Thoracic aorta (tissue), 2 donors: ENCODE measurements at places on chromosomes 2 and 18.

DNA sequence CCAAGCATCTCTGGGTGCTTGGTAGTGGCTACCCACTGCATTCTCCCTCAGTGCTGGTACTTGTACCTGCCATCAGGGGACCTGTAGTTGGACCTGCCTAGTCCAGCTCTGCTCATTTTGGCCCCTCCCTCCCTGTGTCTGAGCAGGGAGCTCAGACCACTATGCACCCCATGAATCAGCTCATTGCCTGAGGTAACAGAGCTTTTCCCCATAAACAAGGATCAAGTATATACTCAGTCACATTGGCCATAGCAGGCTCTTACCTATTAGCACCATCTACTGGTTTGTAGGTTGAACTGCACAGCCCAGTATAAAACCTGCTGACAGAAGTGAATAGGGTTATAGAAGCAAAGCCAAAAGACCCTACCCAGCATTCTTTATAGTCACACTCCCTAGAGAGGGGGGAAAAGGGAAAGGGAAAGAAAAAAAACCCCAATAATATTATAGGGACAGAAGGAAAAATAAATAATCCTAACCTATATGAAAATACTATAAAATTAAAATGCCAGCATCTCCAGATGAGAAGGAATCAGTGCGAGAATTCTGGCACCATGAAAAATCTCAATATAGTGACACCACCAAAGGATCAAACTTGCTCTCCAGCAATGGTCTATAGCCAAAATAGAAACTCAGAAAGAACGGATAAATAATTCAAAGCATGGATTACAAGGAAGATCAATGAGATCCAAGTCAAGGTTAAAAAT, 6.9 kb upstream of the FLACC1 start:
- DNase-seq = no peak

GRCh38 chr2:168849610-168850009, 40.6 kb downstream of the SPC25 start:
- no peak for DNase-seq

DNA sequence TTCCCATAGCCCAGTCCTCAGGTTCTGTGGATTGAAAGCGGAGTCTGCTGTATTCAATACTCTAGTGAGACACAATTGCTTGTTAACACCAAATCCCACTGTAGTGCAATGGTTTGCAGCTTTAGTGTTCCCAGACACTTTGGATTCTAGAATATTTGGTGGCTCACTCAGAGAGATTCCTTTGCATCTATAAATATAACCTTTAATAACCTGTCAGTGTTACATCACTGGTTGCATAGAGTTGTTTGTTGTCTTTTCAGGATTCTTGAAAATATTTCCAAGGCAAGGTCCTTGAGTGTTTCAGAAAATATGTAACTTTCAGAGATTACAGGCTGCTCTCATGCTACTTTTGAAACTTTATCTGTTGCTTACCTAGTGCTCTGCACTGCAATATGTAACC, 157.5 kb downstream of the ZEB2 start:
- no peak for DNase-seq

DNA sequence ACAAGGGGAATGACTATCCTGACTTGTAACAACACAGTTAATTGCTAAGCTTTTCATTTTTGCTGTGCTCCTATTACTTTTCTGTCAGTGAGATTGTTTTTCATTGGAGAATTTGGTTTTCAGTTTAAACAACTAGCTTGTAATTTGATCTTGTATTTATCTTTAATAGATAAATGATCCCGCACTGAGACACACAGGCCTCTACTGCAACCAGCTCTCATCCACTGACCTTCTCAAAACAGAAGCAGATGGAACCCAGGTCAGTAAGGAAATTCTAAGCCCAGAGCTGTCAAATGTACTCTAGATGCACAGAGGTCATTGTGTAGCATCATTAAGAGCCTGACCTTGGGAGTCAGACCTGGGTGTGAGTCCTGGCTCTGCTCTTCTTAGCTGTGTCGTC, 30.7 kb downstream of the PTRHD1 start:
- no peak for DNase-seq

GRCh38 chr2:159996792-159997546, 65.4 kb downstream of the PLA2R1 start:
- no peak for DNase-seq

- no peak for DNase-seq
These were observed 26.6 kb downstream of the PTRHD1 start for GRCh38 chr2:24766609-24767008.

DNA sequence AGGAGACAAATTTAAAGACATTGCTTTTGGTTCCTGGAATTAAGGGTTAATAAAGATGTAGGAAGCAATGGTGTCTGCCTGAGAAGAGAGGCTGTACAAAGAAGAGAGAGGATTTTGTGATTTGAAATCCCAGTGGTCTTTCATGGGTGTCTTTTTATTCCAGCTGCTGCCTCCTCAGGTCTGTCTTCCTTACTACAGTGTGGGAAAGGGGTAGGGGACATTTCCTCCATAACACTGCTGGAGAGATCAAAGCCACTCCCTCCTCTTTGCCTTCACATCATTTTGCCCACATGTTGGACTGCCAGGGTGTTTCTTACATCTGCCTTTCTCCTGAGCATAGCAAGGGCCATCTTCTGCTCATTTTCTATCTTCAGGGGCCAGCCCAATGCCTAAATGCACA, 348.5 kb downstream of the EN1 start:
- DNase-seq = no peak

DNA sequence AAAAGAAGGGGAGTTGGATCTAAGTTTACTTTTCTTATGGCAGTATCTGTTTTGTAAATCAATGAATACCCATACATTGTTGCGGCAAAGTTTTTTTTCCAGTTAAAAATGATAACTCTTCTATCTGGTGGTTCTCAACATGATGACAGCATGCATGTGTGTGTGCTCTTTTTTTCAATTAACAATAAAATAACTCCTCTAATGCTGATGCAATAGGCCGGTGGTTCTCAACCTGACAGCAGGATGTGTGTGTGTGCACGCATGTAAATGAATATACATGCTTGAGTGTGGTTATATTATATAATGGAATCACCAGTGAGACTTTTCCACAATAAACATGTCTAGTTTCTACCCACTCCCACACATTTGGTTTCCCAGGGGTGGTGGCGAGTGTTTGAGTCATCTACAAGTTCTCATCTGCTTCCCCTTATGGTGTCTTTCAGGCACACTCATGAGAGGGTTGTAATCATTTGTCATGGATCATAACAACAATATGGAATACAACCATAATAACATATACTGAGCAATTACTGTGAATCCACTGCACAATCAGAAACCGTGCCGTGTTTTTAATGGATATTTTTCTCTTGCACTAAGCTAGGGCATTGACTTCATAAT, 31.2 kb downstream of the PARD3B start:
- DNase-seq = no peak

- DNase-seq = no peak
These were observed 19.0 kb upstream of the ESPNL start for GRCh38 chr2:238081150-238081549.

- no peak for DNase-seq
These were observed 140.3 kb downstream of the CYRIA start for GRCh38 chr2:16525265-16525887.

DNA sequence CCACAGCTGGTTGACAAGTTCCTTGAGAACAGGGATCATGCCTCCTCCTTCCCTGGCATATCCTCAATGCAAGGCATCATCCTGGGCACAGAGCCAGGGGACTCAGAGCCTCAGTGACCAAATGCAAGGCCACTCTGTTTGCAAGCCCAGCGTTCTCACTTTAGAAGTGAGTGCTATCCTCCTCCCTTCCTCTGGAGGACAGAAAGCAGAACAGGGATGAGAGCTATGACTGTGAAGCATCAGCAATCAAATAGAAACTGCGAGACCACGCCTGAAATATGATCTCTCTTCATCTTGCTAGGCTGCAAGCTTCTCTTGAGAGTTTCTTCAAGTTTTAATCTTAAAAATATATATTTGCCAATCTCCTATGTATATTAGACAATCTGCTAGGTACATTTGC, 119.8 kb downstream of the LRATD1 start:
- no peak for DNase-seq

DNA sequence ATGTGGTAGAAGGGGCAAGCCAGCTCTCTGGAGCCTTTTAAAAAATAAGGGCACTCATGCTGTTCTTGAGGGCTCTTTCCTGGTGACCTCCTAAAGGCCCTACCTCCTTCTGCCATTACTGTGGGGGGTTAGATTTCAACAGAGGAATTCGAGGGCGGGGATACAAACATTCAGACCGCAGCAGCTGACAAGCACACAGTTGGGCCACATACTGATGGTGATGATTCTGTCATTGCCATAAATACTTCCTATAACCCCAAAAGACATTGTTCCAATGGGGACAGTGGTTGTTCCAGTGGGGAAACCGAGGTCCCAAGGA, 67.0 kb downstream of the TSHZ1 start:
- DNase-seq = no peak

DNA sequence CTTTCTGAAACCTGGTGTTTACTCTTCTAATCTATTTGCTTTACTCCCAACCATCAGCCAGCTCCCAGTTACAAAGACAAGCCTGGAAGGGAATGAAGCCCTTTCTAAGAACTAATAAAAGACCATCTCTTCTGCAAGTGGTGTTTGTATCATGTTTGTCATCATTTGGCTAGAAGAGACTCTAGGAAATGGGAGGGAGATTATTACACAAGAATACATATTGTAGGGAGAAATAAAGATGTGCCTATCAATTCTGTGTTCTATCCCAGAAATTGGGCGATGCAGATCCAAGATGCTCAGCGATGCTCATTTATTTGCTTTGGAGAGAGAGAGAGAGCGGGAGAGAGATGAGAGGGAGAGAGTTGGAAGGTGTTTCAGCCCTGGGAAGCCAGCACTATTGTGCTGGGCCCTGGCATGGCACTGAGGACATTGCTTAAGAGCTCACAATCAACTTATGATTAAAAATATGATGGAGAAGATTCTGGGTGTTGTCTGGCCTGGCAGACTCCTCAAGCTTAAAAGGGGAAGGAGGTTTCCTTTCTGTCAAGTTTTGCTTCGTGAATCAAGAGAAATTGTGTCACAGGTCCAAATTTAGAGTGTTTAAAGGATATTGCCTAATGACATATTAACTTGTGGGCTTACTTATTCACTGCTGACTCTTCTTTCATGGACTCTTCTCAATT, 41.8 kb upstream of the AFF3 start:
- no peak for DNase-seq

- no peak for DNase-seq
These were observed 1.9 kb downstream of the MPPE1 start for GRCh38 chr18:11906176-11906575.

GRCh38 chr2:20429528-20429927, 17.3 kb upstream of the RHOB start:
- DNase-seq = no peak

GRCh38 chr2:198017068-198017467, 212.7 kb downstream of the PLCL1 start:
- DNase-seq = no peak

GRCh38 chr2:23411752-23412431, 26.9 kb downstream of the KLHL29 start:
- no peak for DNase-seq

GRCh38 chr2:71893646-71894045, 254.0 kb downstream of the CYP26B1 start:
- DNase-seq = no peak

DNA sequence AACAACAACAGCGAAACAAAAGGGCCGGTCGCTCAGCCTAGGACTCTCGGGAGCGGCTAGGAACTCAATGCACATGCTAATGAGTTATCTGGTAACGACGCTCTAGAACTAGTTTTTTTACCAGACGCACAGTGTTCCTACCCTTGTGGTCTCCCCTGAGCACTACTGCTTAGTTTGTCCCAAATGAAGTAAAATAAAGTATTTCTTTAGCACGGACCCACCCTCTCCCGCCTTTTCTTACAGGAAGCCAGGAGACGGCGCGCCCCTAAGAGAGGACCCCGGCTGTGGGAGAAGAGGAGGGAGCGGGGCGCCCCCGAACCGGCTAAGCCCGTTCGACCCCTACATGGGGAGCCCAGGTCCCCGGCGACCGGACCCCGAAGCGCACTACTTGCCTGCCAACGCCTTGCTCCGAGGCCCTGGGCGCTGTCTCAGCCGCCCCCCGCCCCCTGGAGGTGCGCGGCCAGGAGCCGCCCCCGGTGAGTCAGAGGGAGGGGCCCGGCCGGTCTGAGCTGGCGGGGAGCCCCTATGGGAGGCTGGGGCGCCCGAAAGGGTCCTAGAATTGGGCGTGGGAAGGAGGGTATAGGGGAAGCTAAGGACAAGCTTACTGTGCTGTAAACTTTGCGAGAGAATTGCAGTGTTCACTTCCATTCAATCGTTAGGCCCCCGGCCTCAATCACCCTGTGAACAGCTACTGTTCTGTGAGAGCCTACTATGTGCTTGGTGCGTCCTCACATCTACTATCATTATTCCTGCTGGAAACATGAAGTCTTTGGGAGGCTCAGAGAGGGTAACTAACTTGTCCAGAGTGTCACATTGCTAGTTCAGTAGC, 3.6 kb upstream of the CAPG start:
- no peak for DNase-seq
